ENCODE measurements at places on chromosomes 1 and 21. TPM values are rescaled to one million over a fixed set of nuclear protein-coding genes. Genes with fewer than 3 reads are reported as not detected.

The ATP13A2 gene
- total RNA-seq, result 20.2 TPM

The DCST1 gene
- total RNA-seq, result not detected

DNA sequence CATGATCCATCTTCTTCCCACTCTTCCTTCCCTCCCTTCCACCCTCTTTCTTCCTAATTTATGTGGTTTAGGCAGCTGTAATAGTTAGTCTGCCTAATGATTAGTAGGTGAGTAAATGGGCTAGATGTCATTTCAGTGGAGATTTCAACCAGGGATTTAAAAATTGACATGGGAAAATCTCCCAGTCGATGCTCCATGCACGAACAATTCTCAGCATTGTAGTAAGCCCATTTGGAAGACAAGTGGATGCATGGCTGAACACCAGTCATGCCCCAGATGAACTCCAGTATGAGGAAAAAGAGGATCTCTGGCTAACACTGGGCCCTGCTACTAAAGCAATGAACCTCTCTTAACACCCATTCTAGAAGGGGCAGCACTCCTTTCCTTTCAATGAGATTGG lies 25.3 kb downstream of the CHI3L2 start:
- DNase-seq, result no peak

GRCh38 chr1:151898519-151898991 lies 10.8 kb downstream of the THEM4 start:
- DNase-seq, result no peak

The SYNC gene
- total RNA-seq, result 102 TPM

The VWA1 gene
- total RNA-seq, result 67.7 TPM

GRCh38 chr1:14571810-14572767 lies 26.4 kb upstream of the KAZN start:
- no peak for DNase-seq

DNA sequence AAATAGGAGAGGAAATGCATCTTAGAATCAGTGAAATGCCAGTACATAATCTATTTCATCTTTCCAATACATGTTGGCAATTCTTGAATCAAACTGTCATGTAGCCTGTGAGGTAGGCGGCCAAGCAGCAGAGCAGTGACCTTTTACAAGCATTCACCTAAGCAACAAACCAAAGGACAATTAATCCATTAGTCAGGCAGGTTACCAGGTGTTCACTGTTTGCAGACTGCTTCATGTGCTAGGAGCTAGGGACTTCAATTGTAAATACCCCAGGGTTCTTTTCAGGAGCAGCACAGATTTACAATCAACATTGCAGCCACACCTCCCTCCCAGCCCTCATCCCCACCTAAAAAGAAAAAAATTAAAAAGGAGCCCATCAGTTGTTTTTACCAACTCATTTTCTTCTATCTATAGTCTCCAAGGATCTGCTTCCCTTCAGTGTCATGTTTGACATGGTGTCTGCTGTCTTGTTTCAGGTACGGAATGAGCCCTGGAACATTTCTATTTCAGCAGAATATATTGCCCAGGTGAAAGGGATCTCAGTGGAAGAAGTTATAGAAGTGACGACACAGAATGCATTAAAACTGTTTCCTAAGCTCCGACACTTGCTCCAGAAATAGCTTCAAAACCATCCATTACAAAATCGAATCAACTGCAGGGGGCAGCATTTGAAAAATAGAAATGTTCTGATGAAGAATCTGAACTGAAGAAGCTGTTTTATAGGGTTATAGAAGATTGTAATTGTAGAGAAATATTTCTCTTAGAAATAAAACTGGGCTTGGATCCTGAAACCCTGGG lies 23.0 kb downstream of the TATDN3 start:
- no peak for DNase-seq

DNA sequence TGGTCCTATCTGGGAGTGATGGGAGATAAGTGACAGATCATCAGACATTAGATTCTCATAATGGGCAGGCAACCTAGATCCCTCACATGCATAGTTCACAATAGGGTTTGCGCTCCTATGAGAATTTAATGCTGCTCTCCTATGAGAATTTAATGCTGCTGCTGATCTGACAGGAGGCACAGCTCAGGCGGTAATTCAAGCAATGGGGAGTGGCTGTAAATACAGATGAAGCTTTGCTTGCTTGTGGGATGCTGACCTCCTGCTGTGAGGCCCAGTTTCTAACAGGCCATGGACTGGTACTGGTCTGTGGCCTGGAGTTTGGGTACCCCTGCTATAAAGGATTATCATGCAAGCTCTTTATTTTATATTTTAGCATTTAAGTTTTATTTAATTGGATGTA lies 72.0 kb downstream of the ZMYM4 start:
- no peak for DNase-seq

DNA sequence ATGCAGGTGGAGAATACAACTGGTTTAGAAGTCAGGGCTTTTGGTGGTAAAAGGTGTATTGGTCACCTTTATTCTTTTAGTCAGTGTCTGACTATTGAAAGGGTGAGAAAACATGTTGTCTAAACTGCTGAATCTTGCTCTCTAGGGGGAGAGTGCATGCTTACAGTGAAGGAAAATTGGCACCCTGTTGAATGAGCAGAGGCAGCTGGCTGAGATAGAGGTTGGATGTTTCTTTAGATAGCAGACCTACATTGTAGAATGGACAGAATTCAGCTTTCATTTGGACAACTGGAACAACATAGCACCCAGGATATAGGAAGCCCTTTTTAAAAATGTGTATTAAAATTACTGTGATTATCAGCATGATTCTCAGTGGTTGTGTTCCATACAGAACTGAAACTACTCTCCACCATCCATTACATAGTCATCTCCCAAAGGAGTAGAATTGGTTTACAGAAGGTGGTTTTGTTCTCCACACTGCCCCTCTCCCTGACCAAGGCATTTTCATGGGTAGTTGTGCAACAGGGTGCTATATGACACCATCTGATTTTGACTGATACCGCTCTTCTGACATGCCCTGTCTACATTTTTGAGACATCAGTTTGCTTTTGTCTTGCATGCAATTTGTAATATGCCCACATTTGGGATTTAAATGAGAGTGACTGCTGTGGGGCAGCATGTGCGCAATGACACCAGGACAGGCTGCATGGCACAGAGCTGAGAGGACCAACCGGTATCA lies 16.2 kb downstream of the RHOU start:
- no peak for DNase-seq

GRCh38 chr21:42411891-42412635 lies 8.4 kb downstream of the UBASH3A start:
- no peak for DNase-seq

DNA sequence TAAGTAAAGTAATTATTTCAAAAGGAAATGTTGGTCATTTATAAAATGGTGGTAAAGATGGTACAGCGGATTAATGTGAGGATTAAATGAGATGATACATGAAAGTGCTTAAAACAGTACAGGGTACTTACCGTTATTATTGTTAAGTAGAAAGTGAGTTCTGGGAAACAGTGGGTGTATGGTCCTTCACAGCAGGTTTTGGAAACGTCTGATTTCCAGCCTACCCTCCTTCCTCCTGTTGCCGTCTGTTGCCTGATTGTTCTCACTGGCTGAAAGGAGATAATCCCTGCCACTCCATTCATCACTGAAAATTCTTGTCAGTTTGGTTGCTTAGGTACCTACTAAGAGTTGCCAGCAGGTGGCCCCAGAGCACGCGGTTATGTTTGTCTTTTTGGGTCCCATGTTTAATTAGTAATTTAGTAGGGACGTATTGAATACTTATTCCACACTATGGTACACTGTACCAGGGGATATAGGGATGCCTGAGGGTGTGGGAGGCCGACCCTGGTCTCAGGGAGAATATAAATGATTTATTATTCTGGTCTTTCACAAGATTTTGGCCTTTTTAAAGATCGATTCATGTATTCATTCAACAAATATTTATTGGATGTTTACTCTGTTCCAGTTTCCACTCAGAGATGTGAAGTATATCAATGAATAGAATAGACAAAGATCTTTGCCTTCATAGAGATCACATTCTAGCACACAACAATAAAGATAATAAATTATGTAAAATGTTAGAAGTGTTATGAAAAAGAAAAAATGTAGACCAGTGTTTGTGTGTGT lies 30.8 kb upstream of the RPTN start:
- peak; percentile 80 for DNase-seq

GRCh38 chr21:17900990-17901385 lies 81.8 kb upstream of the C21orf91 start:
- DNase-seq, result no peak

The SUMO3 gene
- 58.3 TPM for total RNA-seq

The OMA1 gene
- total RNA-seq, result 14.1 TPM

DNA sequence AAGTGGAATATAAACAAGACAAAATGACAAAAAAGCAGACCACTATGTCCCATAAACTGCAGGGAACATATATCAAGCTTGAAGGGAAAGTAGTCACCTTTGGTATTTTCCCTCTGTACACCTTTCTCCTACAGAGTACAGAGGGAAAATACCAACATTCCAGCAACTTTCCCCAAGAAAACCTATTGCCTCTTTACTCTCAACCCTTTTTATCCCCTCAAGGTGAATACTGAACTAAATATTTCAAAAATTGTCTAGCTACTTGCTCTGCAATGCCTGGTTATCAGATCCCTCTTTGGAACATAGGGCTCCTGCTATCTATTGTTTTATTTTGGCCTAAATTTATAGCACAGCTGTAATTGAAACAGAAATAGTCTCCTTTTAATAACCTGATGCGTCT lies 15.8 kb downstream of the CTXND2 start:
- no peak for DNase-seq

The AMPD1 gene
- not detected for total RNA-seq

- DNase-seq, result peak; percentile 78
Observed at GRCh38 chr1:1958071-1958541, 39.0 kb upstream of the TMEM52 start.

GRCh38 chr1:88698140-88698539 lies 14.1 kb downstream of the PKN2 start:
- DNase-seq, result no peak

The RXFP4 gene
- total RNA-seq, result not detected

The USF1 gene
- total RNA-seq, result 40.0 TPM

The CA6 gene
- total RNA-seq, result not detected

The EVA1C gene
- 53.5 TPM for total RNA-seq

The PATJ gene
- total RNA-seq, result 23.5 TPM

The CHRM3 gene
- total RNA-seq, result 1.8 TPM

The DIRAS3 gene
- total RNA-seq, result 1.6 TPM

GRCh38 chr1:37764414-37764825 lies 500 bp downstream of the EPHA10 start:
- no peak for DNase-seq

- DNase-seq, result no peak
Observed at GRCh38 chr1:63747445-63747844, 26.4 kb upstream of the ROR1 start.

GRCh38 chr1:115184951-115185331 lies 95.6 kb upstream of the TSPAN2 start:
- DNase-seq, result peak; percentile 77

DNA sequence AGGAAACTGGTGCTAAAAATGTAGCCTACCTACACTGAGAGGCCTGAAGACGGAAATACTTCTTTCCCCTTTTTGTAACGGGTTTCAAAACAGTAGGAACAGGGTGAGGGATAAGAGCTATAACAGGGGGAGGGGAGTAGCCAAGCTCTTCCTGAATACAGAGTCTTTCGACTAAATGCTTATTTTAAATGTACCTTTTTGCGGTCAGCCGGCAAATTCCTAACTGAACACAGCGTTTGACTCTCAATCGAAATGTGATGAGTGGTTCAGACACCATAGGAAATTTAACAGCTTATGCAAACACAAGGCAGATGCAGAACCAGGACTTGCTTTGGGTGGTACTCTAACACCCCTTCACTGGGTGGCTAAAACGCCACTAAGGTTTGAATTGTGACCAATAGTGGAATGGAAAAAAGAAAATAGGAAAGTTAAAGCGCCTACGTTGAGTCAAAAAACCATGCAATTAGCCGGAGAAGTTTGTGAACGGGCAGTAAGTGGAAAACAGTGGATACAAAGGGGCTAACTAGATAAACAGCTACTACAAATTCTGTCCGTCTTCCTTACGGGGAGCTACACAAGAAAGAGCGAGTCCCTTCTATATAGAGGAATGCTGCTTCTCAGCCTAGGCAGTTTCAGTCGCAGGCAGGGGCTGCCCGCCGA lies 1.7 kb downstream of the EGLN1 start:
- no peak for DNase-seq

DNA sequence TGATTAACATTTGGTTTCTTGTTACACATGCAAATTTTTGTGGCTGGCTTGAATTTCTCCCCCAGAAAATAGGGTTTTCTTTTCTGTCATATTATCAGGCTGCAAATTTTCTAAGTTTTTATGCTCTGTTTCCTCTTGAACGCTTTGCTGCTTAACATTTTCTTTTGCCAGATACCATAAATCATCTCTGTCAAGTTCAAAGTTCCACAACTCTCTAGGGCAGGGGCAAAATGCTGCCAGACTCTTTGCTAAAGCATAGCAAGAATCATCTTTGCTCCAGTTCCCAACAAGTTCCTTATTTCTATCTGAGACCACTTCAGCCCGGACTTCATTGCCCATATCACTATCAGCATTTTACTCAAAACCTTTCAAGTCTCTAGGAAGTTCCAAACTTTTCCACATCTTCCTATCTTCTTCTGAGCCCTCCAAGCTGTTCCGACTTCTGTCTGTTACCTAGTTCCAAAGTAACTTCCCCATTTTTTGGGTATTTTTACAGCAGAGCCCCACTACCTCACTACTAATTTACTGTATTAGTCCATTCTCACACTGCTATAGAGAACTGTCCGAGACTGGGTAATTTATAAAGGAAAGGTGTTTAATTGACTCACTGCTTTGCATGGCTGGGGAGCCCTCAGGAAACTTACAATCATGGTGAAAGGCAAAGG lies 486.9 kb upstream of the NCAM2 start:
- DNase-seq, result no peak

DNA sequence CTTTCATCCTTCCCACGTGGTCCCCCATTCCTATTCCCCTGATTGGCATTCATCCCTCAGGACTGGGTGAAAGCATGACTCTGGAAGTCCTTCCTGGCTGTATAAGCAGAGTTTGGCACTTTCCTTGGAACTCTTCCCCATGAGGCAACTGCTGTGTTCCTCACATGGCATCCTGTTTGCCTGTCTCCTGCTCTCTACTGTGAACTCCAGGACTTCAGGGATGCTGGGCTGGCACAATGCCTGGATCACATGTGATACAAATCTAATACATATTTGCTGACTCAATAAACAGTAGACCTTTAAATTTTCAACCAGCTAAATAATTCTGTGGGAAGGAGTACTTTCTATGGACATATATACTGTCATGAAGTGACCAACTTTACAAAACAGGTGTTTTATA lies 46.8 kb upstream of the EDEM3 start:
- no peak for DNase-seq
